ENCODE measurements at places on chromosomes 5 and 9.

- DNase-seq, result no peak
Measured at GRCh38 chr9:134559013-134559412, 82.6 kb upstream of the COL5A1 start.

GRCh38 chr5:93311881-93312280, 269.1 kb downstream of the NR2F1-AS1 start:
- no peak for DNase-seq

DNA sequence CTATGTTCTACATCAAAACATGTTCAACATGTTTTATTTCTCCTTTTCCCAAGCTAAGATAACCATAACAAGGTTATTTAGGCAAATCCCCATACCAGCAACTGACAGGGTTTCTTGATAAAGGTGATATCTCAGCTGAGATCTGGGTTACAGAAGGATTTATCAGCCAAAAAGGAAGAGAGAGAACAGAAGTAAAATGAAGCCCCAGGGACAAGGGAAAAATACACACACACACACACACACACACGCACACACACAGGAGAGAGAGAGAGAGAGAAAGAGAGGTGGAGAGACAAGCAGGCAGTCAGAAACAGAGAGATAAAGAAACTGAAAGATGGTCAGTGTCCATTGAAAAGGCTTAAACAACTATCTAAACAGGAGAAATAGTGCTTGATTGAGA, 19.7 kb upstream of the MLLT3 start:
- no peak for DNase-seq

DNA sequence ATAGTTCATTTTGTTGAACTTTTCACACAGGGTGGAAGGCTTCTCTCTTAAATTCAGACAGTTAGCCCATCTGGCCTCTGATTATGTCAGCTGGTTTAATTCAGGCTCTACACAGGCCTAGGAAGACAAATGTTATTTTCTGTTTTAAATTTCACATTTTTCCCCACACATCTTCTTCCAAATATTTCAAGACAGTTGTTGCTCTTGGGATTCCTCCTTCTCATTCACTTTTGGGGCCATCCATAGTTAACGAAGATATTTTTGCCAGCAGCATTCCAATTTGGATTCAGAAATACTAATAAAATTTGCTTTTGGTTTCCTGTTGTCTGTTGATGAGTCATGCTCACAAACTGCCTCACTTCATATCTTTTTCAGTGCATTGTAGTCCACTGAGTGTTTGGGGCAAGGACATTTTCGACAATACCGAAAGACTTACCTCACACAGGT, 475.4 kb downstream of the DMAC1 start:
- DNase-seq, result no peak

DNA sequence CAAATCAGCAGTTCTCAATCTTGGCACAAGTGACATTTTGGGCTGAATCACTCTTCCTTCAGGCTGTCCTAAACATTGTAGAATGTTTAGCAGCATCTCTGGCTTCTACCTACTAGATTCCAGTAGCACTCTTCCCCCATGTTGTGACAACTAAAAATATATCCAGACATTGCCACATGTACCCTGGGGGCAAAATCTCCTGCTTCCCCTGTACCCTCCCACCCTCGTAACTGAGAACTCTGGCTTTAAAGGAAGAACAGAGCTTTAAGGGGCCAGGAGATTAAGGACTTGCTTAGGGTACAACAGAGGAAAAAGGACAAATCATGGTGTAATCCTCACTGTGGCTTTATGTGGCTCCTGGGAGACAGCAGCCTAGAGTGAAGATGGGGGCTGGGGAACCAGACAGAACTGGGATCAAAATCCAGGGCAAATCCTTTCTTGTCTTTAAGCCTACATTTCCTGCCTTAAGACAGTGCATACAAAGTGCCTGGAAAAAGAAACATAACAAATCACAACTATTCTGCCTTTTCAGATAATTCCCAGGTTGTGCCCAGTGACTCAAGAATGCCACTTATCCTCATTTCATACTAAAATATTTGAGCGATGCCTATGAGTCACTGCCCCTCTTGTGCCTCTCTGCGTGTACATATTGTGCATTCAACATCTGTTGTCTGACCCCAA, 109.3 kb downstream of the DAPK1 start:
- no peak for DNase-seq

- no peak for DNase-seq
Measured at GRCh38 chr5:194102-194501, 2.8 kb downstream of the LRRC14B start.

DNA sequence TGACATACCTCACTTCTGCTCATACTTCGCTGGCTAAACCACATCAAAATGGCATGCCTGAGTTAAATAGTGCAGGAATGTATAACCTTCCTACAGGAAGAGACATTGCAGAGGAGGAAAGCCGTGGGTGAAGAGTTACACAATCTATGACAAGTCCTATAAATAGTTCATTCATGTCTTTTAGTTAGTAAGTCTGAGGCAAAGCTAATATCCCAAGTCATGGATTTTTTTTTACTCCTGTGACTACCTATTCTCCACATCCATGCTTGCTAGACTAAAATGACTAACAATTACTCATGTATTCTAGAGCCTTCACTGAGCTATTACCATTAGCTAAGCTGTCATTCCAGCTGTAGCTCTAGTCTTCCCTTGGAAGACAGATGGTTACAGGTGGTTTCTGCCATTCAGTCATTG, 391.3 kb downstream of the NR2F1-AS1 start:
- DNase-seq, result no peak

DNA sequence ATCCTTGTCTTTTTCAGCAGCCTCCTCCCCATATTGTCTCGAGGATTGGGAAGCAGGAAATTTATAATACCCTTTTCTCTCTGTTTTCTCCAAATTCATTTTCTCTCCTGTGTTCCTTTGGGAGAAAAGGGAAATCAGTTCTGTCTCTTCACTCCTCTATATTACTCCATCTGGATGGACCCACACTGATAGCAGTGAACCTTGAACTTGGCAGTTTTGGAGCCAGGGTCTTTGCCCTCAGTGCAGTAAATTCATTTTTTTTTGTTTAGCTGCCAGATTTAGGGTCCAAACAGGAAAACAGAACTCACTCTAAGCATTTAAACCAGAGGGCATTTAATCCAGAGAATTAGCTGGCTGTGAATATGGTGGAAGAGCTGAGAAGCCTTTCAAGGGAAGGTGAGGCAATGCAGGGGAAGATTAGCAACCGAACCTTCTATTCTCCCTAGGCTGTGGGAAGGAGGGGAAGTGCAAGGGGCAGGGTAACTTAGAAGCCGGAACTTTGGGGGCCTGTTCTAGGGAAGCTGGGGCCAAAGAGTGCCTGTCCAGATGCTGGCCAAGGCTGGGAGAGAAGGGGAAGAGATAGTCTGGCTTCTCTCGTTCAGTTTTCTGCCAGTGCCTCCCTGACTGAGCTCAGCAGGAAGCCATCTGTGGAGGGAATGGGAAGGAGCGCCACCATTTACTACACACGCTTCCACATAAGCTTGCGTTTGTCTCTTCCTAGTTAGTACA, 16.3 kb upstream of the NPR2 start:
- no peak for DNase-seq

DNA sequence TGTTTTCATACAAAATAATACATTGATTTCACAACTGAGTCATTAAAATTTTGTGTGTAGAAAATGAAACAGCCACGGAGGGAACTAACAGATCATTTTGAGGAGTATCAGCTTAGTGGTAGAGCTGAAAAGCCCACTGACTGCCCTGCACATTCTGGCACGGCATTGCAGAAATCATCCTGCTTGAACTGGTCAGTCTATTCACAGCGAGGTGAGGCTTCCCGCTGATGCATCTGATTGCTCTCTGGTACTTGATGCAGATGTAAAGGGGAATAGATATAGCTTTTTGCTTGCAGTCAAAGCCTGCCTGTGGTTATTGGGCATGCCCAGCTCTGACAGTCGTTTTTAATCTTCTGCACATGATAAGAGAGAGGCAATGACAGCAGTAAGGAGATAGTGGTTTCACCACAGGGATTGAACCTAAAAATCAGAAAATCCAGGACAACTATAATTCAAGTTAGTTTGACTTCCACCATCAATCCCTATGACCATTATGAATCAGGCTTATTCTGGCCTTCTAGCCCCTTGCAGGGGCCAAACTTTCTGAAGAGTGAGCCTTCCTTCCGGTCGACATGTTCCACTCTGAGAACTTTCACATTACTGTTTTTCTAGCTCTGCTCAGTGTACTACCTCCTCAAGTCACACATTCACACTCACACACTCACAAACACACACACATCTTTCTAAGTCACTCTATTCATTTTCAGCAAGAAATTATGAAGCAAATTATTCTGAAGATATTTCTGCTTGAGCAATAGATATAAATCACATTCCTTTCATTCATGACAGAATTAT, 782.8 kb upstream of the NUDT12 start:
- DNase-seq, result no peak

DNA sequence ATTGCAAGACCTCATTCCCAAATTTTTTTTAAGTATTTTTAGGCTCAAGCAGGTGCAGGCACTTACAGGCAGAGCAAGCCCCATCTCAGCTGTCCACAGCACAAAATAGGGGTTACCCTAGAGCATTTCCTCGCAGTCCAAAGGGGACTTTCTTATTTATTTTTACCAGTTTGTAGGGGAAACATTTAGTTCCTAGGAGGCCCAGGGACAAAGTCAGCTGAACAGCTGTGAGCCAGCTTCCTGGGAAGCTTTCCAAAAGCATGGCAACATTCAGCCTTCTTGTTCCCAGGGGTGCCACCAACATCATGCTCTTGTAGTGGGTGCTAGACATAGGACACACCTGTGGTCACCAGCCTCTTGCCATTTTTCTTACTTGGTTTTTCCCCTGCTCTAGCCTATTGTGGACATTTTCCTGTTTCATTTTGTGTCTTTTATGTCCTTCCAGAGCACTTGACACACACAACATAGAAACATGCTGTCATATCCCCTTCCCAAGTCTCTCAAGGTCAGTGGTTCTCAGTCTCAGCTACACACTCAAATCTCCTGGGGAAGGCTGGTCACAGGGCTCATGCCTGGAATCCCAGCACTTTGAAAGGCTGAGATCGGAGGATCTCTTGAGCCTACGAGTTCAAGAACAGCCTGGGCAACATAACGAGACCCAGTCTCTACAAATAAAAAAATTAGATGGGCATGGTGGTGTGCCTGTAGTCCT, 38.2 kb downstream of the HAVCR1 start:
- no peak for DNase-seq

DNA sequence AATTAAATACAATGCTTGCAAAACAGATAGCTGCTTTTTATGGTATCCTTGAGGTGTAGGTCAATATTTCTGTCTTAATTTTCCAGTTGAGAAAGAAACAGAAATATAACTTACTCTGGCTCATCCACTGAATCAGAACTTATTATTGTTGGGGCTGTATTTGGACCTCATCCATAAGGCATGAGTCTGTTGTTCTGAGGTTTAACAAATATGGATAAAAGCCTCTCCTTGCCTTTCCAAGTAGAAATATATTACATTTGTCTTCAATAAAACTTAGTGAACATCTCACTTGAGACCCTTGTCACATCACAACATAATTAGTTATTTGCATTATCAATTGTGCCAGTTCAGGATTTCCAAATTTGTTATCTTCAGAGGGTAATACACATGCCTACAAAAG, 525.8 kb downstream of the AGTPBP1 start:
- DNase-seq, result no peak

GRCh38 chr5:19927170-19927569, 60.8 kb downstream of the CDH18 start:
- no peak for DNase-seq

GRCh38 chr5:36264202-36264760, 22.6 kb upstream of the NADK2 start:
- no peak for DNase-seq

DNA sequence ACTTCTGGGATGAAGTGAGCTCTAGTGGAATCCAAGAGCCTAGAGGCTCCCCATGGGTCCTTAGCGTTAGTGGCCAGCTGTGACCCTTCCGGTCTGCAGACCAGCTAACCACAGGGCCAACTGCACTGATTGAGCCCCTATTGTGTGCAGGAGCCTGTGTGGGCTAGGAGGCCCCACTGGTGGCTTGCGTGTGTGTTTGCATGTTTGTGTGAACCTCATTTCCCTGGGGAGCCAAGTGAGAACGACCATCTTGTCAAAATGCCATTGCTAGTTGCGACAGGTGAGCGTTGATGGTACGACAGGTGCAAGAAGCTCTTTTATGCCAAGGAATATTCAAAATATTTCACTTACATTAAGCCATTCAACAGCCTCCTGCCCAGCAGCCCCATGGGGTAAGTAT, 44.1 kb upstream of the ANKRD33B start:
- DNase-seq, result no peak

DNA sequence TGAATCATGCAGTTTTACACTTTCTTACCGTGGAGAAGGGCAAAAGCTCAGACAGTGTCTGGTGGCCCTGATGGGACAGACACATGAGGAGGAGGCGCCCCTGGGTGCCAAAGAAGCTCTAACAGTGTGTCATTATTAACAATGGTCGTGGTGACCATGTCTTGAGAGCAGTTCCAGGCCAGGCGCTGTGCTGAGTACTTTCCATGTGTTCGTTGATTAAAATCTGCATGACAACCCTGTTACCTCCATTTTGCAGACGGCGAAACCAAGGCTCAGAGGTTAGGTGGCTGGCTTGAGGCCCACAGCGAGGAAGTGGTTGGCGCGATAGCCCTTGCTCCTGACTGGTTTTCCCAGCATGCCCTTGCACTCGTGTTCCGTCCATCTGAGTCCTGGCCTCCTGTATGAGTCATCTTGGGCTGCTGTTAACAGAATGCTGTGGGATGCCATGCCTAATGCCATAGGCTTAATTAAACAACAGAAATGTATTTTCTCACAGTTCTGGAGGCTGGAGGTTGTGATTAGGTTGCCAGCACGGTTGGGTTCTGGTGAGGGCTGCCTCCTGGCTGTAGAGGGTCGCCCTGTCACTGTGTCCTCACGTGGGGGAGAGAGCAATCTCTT, 92.0 kb downstream of the AMBP start:
- DNase-seq, result no peak

DNA sequence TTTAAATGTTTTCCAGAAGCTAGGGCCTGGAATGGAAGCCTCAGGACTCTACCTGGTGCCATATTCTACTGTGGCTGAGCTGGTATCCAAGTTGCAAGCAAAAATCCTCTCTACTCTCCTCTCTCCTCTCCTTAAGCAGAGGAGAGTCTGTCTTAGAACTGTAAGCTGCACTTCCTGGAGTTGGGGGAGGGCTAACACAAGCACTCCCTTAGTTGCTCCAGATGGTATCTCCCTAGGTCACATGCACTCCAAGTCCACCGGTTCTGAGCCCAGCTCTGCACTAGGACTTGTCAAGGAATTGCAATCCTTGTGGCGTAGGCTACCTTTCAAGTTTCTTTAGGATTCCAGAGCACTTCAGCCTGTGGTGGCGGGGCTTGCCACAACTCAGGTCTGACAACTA, 513.9 kb upstream of the RGMB start:
- DNase-seq, result no peak

GRCh38 chr9:87673446-87674120, 52.3 kb upstream of the CTSL start:
- no peak for DNase-seq
